ENCODE measurements at places on chromosomes 7 and 10.
A peak's percentile ranks its signal among the peaks of the same experiment; 100 is the strongest.

DNA sequence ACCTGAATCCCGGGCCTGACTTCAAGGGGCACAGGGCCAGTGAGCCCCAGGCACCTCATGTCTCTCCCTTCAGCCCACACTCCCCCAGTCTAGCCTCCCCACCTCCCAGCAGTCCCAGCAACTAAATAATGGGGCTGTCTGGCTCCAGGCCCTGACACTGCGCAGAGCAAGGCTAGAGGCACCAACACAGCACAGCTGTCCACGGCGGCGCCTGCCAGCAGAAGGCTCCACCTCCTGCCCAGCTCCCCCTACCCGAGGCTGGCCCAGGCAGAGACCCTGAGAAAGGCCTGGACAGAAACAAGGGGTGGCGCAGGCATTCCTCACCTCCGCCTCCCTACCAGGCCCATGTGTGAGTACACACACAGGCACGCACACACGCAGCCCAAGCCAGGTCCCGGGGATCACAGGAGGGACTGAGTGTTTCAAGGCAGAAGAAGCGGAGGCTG is 6.1 kb downstream of the KCNH2 start:
- H3K36me3 ChIP-seq: no peaks in the 10 kb centered on the region
- no peak overlapping the region for H3K27ac ChIP-seq
- H3K4me1 ChIP-seq: no peaks in the 10 kb centered on the region
- H3K27me3 ChIP-seq: peaks cover 21% of the 10 kb centered on the region
- no peak overlapping the region for H3K4me3 ChIP-seq

GRCh38 chr10:95404864-95405263 is 114.1 kb upstream of the PDLIM1 start:
- no peak overlapping the region for H3K27ac ChIP-seq
- no peak overlapping the region for H3K4me3 ChIP-seq
- DNase-seq: no peak
- H3K36me3 ChIP-seq: no peaks in the 10 kb centered on the region

DNA sequence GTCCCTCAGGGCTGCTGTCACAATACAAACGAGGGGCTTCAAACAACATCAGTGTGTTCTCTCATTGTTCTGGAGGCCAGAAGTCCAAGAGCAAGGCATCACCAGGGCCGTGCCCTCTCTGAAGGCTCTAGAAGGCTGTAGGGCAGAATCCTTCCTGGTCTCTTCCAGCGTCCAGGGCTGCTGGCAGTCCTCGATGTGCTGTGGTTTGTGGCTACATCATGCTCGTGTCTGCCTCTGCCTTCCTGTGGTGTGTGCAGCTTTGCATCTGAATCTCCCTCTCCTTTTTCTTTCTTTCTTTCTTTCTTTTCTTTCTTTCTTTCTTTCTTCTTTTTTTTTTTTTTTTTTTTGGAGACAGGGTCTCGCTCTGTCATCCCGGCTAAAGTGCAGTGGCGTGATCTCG is 103.5 kb downstream of the INSYN2A start:
- H3K36me3 ChIP-seq: no peaks in the 10 kb centered on the region
- H3K27me3 ChIP-seq: no peaks in the 10 kb centered on the region
- H3K4me1 ChIP-seq: no peaks in the 10 kb centered on the region

- H3K4me3 ChIP-seq: peak within 1 kb of the TSS; percentile 80
- H3K4me1 ChIP-seq: peaks cover 24% of the 10 kb centered on the region
- no peaks in the 10 kb centered on the region for H3K36me3 ChIP-seq
- DNase-seq: peak; percentile 97
These were observed at the start of gene SLC25A28 for GRCh38 chr10:99619851-99620710. TSS of gene SLC25A28 (minus strand) at chr10:99620439. CDS start at chr10:99620335, 104 bp downstream.

DNA sequence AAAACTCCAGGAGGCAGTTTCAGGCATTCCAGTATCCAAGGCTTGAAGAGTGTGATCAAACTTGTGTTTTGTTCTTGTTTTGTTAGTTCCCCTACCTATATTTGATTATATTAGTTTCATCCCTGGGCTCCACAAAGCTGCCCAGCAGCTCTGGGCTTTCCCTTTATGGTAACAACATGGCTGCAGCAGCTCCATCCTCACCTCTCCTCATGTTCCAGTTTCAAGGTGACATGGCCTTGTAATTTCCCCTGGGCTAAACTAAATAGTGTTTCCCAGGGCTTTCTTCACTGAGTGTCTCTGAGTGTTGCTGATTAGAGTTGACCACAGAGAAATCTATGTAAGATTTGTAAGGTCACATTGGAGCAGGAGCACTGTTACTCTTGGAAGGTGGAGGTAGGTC is 83.4 kb downstream of the MACC1 start:
- H3K27ac ChIP-seq: no peak overlapping the region
- DNase-seq: no peak
- no peak overlapping the region for H3K4me3 ChIP-seq
- no peaks in the 10 kb centered on the region for H3K36me3 ChIP-seq
- no peaks in the 10 kb centered on the region for H3K27me3 ChIP-seq

DNA sequence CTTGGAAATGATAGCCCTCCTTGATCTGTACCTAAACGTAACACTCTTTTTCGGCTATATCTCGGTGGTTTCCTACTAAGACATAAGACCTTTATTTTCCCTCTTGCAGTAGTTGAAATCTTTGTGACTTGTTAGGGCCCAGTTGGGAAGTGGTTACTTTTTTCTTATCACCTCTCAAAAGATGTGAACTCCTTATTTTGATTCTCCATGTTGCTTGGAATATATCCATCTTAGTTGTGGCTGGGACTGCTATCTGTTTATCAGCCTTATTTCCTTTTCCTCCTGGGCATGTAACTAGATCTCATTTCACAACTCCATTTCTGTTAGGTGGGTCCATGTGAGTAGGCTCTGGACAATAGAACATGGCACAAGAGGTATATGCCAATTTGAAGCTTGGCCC is 4.1 kb upstream of the CPED1 start:
- H3K36me3 ChIP-seq: no peaks in the 10 kb centered on the region
- DNase-seq: no peak
- H3K27ac ChIP-seq: no peak overlapping the region
- H3K4me1 ChIP-seq: peaks cover 36% of the 10 kb centered on the region

- no peak overlapping the region for H3K27ac ChIP-seq
- no peak overlapping the region for H3K4me3 ChIP-seq
- no peaks in the 10 kb centered on the region for H3K4me1 ChIP-seq
- no peaks in the 10 kb centered on the region for H3K27me3 ChIP-seq
These were observed 42.3 kb downstream of the SVOPL start for GRCh38 chr7:138658889-138659288.

GRCh38 chr10:78687626-78688025 is 381.1 kb upstream of the ZMIZ1 start:
- no peak for DNase-seq
- H3K27ac ChIP-seq: no peak overlapping the region
- no peaks in the 10 kb centered on the region for H3K36me3 ChIP-seq
- no peak overlapping the region for H3K4me3 ChIP-seq

GRCh38 chr10:6347391-6347951 is 144.7 kb downstream of the PFKFB3 start:
- no peaks in the 10 kb centered on the region for H3K36me3 ChIP-seq
- no peaks in the 10 kb centered on the region for H3K4me1 ChIP-seq
- no peak overlapping the region for H3K27ac ChIP-seq

- no peak overlapping the region for H3K4me3 ChIP-seq
- H3K27me3 ChIP-seq: peaks cover 26% of the 10 kb centered on the region
These were observed 311.7 kb upstream of the NFE2L3 start for GRCh38 chr7:25840209-25840792.

DNA sequence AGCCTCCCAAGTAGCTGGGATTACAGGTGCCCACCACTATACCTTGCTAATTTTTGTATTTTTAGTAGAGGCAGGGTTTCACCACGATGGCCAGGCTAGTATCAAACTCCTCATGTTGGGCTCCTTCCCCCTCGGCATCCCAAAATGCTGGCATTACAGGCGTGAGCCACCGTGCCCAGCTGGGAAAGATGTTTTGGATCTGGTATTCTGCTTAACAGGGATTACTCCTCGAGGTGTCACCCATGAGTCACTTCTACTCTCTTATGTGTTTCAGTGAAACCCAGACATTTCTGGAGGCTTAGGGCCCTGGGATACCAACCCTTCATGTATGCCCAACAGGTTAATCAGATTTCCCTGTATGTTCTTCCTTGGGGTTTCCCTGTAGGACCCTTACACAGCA is 11.8 kb upstream of the OPN4 start:
- H3K4me1 ChIP-seq: peaks cover 11% of the 10 kb centered on the region
- no peaks in the 10 kb centered on the region for H3K36me3 ChIP-seq
- H3K4me3 ChIP-seq: no peak overlapping the region
- no peaks in the 10 kb centered on the region for H3K27me3 ChIP-seq
- H3K27ac ChIP-seq: no peak overlapping the region

- peaks cover 14% of the 10 kb centered on the region for H3K4me1 ChIP-seq
- no peaks in the 10 kb centered on the region for H3K36me3 ChIP-seq
- no peaks in the 10 kb centered on the region for H3K27me3 ChIP-seq
- no peak overlapping the region for H3K4me3 ChIP-seq
These were observed 43.0 kb upstream of the DLX6 start for GRCh38 chr7:96962221-96962885.

DNA sequence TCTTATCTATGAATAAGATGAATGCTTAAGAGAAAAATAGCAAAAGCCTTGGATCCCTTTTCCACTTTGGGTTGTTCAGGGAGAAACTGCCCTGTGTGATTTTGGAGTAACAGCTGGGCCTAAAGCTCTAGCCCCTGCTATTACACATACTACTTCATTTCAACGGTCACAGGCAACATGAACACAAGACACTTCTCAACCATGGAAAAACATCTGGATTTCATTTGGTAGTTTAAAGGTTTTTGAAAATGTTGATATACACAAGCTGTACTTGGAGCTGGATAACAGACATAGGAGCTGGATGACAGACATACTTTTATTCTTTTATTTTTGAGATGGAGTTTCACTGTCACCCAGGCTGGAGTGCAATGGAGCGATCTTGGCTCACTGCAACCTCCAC is 2.7 kb upstream of the CHUK start:
- 0 out of 2 replicates have a peak, but pooled peaks cover 3% of the 10 kb centered on the region for H3K4me1 ChIP-seq
- no peak overlapping the region for H3K4me3 ChIP-seq
- H3K27ac ChIP-seq: no peak overlapping the region
- DNase-seq: no peak
- no peaks in the 10 kb centered on the region for H3K27me3 ChIP-seq

- H3K27ac ChIP-seq: peak overlapping the region; percentile 11
- no peaks in the 10 kb centered on the region for H3K27me3 ChIP-seq
- H3K4me1 ChIP-seq: peaks cover 19% of the 10 kb centered on the region
- H3K4me3 ChIP-seq: no peak overlapping the region
These were observed 40.8 kb upstream of the CTBP2 start for GRCh38 chr10:125201108-125201524.

GRCh38 chr10:48414160-48414559 is 107.7 kb downstream of the MAPK8 start:
- H3K4me1 ChIP-seq: peaks cover 5% of the 10 kb centered on the region
- DNase-seq: no peak
- peaks cover 13% of the 10 kb centered on the region for H3K36me3 ChIP-seq

- no peak overlapping the region for H3K27ac ChIP-seq
- no peaks in the 10 kb centered on the region for H3K27me3 ChIP-seq
- no peak overlapping the region for H3K4me3 ChIP-seq
- no peaks in the 10 kb centered on the region for H3K4me1 ChIP-seq
These were observed 21.9 kb upstream of the ANTXRL start for GRCh38 chr10:46264737-46265368.

GRCh38 chr7:98878365-98879197 is at the start of gene TRRAP:
TSS of gene TRRAP (plus strand) at chr7:98878532. CDS start at chr7:98881151, 2,619 bp downstream.
- H3K36me3 ChIP-seq: peaks cover 17% of the 10 kb centered on the region
- H3K4me3 ChIP-seq: peak within 1 kb of the TSS; percentile 99
- no peaks in the 10 kb centered on the region for H3K27me3 ChIP-seq
- H3K27ac ChIP-seq: 0 out of 2 replicates have a peak within 1 kb of the TSS, but pooled peaks have one; percentile 18
- peaks cover 7% of the 10 kb centered on the region for H3K4me1 ChIP-seq

All from PC-3 (cell line).